ENCODE measurements at places on chromosomes 12 and 14.

DNA sequence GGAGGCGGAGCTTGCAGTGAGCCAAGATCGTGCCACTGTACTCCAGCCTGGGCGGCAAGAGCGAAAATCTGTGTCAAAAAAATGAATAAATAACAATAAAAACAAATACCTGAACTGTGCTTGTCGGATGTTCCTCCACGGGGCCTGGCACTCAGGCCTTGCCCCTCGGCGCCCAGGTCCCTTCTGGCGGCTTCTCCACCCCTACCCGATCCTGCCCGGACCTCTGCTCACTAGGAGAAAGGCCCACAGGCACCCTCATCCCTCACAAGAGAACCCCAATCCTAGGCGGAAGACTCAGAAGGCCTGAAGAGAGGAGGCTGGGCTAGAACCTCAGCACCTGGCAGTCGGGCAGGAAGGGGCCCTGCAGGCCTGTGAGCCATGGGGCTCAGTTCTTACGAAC lies 21.0 kb upstream of the BTBD6 start:
- no peak for DNase-seq

DNA sequence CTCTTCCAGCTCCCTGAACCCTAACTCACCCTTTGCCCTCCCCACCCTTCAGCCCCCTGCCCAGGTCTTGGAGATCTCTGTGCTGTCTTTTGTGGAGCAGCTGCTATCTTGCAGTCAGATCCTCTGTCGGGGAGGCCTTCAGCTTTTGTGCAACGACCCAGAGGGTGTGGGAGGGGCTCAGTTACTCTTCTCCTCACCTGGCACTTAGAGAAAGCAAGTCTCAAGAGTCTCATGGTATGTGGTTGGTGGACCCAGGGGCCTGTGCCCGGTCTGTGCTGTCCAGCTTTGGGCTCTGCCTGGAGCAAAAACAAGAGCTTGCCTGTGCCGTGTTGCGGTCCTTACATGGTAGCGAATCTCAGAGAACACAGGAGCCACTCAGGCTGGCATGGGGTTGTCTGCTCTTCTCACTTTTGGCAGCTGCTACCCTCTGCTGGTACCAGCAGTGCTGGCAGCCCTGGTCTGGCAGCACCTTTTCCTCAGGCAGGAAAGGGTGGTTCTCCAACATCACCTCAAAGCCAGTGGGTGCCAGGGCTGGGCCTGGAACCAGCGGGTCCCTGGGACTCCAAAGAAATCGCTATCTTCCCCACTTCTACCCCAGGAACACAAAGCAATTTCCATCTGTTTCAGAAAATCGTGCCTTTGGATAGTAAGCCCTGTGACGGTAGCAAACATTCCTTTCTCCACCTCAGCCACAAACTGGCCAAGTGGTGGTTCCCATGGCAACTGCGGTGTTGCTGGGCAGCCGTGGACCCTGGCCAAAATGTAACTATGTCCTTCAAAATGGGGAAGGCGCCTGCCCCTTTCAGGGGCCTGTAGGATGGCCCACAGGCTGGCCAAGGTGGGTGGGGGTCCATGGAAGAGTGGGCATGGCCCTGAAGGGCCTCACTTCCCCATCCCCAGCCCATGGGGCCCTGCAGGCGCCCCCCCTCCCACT lies 90.0 kb downstream of the RIN3 start:
- peak; percentile 2 for DNase-seq

- no peak for DNase-seq
Observed at GRCh38 chr14:102485693-102486512, 23.7 kb downstream of the ANKRD9 start.

DNA sequence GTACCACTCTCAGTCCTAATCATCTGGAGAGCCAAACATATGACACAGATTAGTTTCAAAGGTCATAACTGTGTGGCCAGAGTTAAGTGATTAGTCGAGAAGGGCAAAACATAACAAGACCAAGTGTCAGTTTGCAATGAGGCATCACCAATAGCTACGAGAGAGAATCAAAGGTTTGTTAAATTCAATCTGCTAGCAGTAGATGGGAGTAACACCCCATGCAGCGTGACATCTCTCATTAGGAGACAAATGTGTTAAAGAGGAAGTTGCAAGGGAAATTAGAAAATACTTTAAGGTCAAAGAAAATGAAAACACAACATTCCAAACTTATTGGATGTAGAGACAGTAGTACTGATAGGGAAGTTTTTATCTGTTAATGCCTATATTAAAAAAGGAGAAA lies 135.7 kb upstream of the SYT10 start:
- DNase-seq: no peak

DNA sequence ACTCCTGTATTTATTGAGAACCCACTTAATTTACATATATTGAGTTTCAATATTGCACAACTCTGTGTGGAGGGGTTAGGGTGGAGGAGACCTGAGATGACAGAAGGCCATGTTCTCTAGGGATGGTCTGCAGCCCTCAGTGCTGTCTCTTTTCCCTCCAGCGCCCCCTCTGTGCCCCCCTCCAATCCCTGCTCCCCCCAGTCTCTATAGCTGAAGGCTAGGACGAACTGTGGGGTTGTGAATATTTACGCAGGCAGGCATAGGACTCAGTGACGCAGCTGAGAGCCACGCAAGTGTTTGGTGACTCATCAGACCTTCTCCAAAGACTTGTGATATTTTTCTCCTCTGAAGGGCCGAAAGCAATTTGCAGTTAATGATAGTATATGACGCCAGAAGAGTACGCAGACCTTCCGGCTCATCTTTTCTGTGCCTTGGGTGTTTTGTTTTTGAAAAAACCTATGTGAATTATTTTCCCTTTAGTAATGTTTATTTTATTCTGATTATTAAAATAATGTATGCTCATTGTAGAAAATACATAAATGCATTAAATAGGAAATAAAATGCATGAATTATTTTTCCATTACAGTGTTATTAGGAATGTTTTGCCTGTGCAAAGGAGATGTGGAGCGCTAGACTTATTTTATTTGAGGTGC lies 85.3 kb downstream of the SLC25A47 start:
- no peak for DNase-seq

DNA sequence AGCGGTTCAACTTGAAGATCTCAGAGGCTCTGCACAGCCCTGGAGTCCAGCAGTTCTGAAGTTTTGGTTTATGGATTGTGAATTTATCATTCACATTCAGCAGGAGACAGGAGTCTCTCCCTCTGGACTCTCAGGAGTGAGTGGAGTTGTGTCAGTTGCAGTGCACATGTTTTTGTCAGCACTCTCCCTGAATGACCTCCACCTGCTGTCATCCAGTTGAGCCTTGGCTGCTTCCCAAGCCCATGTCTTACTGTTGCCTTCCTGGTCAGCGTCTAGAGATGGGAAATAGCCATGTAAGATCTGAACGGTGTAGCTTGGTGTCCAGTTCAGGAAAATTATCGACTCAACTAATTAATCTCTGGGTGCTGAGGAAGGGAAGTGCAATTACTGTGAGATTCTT lies 133.2 kb downstream of the PRKCH start:
- DNase-seq: no peak

GRCh38 chr12:1914114-1914911 lies 4.1 kb downstream of the CACNA2D4 start:
- DNase-seq: no peak

- no peak for DNase-seq
Observed at GRCh38 chr14:61498303-61498702, 176.9 kb downstream of the PRKCH start.

DNA sequence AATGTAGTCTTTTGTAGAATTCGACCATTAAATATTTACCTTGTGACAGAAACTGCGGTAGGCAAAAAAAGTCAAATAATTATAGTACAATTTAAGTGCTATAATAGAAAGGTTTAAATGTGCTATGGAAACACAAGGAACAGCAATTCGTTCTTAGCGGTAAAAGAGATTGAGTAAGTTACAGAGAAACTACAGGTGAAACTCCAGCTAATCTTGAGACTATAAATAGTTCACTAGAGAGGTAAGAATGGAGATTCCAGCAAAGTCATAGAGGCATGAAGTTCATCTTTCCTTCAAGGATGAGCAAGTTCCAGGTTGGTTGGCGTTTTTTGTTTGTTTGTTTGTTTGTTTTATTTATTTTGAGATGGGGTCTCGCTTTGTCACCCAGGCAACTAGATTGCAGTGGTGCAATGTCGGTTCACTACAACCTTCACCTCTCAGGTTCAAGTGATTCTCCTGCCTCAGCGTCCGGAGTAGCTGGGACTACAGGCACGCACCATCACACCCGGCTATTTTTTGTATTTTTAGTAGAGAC lies 878 bp upstream of the R3HDM2 start:
- no peak for DNase-seq

DNA sequence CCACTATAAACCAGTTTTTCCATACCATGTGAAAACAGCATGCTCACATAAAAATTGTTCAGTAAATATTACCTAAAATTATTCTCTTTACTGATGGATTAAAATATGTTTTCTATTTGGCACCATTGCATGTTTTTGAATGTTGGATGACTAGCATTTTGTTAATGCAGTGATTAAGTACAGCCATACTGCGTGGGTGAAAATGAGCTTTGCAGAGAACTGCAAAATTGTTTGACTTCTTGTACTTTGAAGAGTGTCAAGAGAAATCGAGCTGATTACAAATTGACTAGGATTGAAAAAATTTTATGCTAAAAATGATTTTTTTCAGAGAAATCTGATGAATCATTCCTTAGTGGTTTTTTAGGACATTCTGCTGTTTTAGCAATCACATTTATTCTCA lies 452.9 kb downstream of the RPL10L start:
- peak; percentile 49 for DNase-seq

GRCh38 chr12:101876861-101877805 lies at the start of gene DRAM1:
Gene DRAM1, plus strand, starts transcription at chr12:101877580. Its CDS starts 210 bp downstream, at chr12:101877790.
- peak; percentile 43 for DNase-seq

GRCh38 chr12:26789731-26790644 lies 43.0 kb downstream of the ITPR2 start:
- DNase-seq: no peak

- no peak for DNase-seq
Observed at GRCh38 chr12:41225179-41225578, 37.1 kb downstream of the PDZRN4 start.

DNA sequence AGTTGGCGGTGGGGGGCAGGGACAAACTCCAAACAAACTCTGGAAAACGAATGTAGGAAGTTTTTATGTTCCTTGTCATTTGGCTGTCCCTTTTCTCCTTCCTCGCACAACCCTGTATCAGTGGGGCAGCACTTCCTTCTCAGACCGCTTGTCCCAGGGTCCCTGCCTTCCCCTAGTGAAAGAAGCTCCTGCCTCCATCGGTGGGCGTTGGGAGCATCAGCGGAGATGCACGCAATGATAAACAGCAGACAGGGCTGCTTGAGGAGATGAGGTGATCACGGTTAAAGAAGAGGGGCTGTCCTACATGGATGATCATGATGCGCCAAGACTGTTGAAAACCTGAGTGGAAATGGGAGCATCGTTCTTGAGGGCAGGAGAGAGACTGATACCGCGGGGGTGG lies 620 bp downstream of the C1S start:
- DNase-seq: no peak

DNA sequence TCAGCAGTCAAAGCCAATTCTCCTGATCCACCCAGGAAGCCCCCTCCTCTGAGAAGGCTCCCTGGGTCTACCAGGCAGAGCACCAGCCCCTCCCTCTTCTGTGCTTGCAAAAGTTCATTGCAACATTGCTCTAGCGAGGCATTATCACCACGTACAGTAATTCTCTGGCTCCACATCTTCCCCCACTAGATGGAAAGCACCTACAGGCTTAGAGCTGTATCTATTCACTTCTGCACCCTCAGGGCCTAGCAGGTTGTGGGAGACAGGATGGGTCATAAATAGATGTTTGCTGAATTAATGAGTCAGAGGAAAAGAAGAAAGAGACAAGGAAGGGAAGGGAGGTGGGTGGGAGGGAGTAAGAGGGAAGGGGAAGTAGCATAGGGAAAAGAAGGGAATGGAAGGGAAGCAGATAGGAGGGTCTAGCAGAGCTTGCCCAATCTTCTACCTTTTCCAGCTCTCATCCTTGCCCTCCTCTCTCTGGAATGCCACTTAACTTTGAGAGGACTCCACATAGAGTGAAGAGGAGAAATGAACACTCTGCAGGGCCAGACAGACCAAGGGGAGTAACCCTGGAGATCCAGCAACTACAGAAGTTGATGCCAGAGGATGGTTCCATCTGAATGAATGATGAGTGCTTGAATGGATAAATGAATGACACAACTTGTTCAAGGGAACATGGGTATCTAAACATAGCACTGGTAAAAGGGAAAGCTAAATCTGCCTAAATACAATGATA lies 42.0 kb upstream of the NT5DC3 start:
- no peak for DNase-seq

DNA sequence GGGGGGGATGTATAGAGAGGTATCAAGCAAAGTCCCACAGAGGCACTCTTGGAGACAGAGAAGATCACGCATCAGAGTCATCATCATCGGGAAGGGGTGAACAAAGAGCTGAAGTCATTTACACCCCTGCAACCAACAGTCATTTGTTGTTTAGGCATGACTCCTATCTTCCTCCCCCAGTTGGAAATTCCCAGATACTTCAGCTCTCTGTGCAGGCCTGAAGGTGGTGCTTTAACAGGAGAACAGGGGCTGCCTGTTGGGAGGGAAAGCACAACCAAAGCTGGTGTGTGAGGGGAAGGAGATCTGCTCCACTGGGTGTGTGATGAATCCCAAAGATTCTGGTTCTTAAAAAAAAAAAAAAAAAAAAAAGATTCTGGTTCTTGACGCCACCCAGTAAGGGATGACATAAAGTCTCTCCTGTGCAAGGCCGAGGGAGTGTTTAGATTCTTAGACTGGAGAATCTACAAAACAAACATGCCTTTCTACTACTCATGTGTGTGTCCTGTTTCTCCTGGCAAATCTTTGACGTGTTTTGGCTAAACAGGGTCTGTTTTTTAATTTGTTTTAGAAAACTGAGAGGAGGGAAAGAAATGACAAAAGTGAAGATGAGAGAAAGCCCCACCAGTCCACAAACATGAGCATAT lies 121.0 kb upstream of the ARHGAP5 start:
- DNase-seq: no peak

- DNase-seq: no peak
Observed at GRCh38 chr12:92603741-92604432, 98.9 kb upstream of the PLEKHG7 start.

DNA sequence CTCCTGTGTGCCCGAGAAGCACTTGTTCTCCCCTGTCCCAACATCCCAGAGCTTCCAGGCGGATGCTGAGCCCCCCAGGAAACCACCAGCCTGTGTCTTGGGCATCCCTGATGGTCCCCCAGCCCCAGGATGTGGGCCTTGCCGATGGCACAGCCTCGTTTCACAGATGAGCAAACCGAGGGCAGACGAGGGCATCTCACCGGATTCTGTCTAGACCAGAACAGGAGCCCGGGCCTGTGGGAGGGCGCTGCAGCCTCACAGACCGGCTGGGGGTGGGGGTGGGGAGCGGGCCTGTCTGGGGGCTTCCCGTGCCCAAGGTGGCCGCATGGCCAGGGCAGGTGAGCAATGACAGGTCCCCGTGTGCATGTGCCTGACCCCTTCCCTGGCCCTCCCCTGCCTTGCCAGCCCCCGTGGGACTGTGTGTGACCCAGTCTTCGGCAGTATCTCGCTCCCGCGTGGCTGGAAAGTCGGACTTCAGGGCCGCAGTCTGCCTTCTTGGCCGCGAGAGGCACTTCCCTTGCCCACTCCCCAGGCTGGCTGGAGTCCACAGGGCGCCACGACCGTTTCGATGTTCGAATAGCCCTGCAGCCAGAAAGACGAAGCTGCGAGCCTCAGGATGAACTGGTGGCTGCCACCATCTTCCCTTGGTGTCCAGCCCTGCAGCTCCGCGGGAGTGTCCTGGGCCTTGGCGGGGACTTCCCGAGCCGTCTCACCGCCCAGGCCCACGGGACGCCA lies 8.9 kb downstream of the RFLNA start:
- DNase-seq: no peak

All from putamen (tissue), 1 donor.